Posterior cingulate gyrus (tissue), 11 donors: ENCODE measurements at places on chromosomes 7 and 10.

GRCh38 chr7:107277331-107277730, 108.5 kb downstream of the HBP1 start:
- DNase-seq, result no peak

- DNase-seq, result no peak
Observed at GRCh38 chr7:128849156-128849515, 13.5 kb upstream of the ATP6V1F start.

GRCh38 chr7:422191-422885, 97.3 kb downstream of the PDGFA start:
- DNase-seq, result peak; percentile 76

- DNase-seq, result peak; percentile 37
Observed at GRCh38 chr7:77450613-77451012, 34.5 kb upstream of the GSAP start.

DNA sequence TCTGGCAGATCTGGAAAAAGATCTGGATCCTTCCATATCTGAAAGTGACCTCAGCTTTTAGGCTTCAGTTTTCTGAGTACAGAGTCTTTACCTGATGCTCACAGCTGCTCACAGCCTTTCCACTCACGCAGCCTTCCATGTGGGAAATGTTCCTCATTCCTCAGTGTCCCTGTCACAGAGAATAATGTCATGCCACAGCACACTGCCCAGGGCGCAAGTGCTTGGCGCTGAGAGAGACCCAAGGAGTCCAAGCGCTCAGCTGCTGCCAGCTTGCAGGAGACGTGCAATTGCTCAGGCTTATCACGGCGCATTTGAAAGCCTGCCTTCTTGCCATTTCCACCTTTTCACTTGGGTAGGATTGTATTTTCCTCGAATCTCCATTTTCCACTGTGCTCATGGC, 271.9 kb upstream of the MKI67 start:
- DNase-seq, result no peak

DNA sequence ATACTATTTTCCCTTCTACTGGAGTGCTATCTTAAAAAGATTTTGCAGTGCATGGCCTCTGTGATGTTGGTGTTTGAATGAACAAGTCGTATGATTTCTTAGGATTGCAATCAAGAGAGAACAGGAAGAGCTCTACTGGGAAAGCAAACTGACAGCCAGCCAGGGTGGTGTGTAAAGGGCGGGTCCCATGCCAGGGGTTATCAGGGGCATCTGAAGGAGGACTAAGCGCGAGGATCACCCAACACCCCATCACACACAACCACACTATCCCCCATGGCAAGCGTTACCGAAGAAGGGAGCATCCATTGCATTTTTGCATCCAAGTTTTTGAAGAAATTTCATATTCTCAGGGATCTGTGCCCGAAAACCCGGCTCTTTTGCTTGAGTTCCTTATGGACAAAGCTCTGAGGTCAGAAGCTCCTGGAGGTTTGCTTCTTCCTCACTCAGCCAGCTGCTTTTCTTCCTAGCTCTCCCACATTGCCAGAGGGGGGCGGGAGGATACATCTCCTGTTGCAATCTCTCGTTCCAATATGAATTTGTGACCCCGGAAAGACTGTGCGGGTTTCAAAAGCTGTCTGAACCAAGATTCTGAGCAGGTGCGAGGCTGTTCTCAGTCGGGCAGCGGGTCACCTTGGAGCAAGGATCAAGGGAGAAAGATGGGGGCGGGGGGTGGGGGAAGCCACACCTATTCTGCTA, 5.2 kb downstream of the NEUROD6 start:
- peak; percentile 17 for DNase-seq

GRCh38 chr7:157793973-157794745, 457.4 kb downstream of the DNAJB6 start:
- DNase-seq, result peak; percentile 41

DNA sequence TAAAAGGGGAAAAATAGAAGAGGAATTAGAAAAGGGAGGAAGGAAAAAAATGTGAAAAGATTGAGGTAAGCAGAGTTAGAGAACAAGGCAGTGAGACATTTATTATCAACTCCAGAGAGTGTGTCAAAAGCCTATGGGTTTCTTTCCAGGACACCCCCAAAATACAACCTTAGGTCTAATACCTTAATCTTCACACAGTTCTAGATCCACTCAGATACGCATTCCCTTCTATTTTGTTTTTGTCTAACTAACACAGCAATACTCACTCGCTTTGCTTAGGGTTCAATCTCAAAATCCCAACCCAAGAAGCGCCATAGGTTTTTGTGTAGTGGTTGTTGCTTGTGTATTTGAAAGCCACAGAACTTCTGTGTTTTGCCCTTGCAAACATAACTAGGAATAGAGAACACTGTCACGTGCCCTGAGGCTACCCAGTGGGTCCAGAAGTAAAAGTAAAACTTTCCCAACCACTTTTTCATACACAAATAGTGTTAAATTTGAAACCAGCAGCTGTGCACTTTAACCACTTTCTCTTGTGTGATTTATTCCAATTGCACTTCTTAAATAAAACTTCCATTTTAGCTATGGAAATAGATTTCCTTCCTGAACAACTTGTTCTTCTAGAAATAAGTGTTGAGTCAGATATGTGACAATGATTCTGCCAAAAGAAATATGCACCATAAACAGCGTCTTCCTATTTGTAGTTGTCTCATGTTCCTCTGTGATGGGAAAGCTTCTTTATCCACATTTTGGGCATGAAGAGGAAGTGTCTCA, 414.7 kb upstream of the GHITM start:
- no peak for DNase-seq

DNA sequence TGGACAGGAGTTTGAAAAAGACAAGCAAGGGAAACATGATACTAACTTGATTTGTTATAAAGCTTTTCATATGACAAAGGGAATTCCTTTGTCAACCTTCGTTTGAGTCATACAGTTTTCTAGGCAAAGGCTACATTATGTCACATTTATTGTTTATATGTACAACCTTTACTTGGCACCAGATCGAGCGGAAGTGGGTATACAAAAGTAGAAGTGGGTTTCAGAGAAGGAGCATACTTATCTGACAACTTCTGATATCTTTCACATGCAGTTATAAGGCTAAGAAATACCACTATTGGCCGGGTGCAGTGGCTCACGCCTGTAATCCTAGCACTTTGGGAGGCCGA, 11.0 kb downstream of the STMP1 start:
- no peak for DNase-seq

DNA sequence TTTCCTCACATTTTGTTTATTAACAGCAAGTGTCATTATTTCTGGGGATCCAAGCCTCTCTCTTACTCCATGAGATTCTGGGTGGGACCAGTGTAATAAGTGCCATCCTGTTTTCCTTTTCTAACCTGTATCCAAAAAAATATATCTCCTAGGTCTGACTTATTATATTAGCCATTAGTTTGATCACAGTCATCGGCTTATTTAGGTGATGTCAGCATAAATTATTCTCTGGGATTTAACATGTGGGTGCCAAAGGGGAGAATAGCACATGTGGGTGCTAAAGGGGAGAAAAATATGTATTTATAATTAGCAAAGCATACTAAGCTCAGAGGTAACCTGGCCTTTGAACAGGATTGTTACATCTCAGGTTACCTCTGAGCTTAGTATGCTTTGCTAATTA, 293.8 kb upstream of the SEMA3D start:
- no peak for DNase-seq

GRCh38 chr7:139471740-139472353, 11.6 kb downstream of the KLRG2 start:
- no peak for DNase-seq

DNA sequence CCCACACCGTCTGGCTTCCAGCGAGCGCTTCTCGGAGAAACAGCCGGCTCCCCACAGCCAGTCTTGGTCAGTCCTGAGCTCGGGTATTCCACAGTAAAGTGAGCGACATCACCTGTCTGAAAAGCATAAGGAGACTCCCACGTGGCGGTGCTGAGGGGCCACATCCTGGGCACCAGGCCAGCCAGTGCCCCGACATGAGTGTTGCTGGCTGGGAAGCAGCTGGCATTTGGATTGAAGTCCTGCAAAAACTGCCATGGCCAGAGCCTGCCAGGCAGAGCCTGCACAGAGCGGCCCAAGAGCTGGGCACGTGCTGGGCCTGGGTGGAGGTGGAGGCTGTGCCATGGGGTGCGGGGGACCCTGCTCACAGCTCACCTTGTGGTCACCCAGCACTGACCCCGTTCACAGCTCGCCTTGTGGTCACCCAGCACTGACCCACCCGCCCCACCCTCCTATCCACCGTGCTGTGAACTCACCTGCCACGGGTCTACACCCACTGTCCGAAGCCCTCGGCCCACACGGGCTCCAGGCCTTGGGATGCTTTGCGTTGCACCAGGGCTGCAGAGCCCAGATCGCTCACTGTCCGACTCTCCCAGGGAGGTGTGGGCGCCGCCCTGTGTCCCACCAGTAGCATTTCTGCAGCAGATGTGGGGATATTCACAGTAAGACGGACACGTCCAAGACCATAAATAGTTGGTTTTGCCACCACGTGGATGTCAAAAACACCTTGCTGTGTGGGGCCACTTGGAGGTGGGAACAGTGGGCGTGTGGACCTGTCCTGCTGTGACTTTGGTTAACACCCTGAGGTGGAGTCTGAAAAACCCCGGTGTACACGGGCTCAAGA, 48.8 kb downstream of the PITRM1 start:
- peak; percentile 84 for DNase-seq

- DNase-seq, result no peak
Observed at GRCh38 chr7:21923658-21924057, 22.0 kb downstream of the CDCA7L start.

DNA sequence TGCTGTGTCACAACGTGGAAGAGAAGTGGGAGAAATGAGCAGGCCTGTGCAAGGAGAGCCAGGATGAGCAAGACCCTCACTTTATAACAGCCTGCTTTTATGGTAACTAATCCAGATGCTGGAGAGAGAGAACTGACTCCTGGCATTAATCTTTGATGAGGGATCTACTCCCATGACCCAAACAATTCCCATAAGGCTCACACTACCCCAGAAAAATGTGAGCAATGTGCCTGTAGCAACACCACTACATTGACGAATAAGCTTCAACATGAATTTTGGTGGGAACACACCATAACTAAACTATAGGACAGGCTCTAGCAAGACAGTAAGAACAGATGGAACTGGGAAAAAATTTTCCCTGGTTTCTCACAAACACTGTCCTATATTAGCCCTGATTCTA, 173.6 kb upstream of the PRSS58 start:
- DNase-seq, result no peak

- no peak for DNase-seq
Observed at GRCh38 chr7:155490697-155491628, 33.0 kb downstream of the EN2 start.

- DNase-seq, result no peak
Observed at GRCh38 chr7:112297681-112298080, 91.2 kb downstream of the ZNF277 start.

DNA sequence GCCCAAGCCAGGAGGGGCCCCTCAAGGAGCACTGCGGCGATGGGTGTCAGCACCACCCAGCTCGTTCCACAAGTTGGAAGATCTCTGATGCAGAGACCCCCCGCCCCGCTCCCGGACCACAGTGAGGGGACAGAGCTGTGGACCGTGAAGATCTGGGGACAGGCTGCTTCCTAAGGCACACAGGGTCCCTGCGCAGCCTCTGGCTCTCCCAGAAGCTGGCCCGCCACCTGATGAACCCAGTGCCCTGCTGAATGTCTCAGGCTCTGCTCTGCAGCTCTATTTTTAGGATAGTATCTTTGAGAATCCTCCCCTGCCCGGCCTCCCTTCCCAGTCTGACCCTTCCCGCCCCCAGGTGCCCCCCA, 29.7 kb downstream of the GBX1 start:
- DNase-seq, result no peak

DNA sequence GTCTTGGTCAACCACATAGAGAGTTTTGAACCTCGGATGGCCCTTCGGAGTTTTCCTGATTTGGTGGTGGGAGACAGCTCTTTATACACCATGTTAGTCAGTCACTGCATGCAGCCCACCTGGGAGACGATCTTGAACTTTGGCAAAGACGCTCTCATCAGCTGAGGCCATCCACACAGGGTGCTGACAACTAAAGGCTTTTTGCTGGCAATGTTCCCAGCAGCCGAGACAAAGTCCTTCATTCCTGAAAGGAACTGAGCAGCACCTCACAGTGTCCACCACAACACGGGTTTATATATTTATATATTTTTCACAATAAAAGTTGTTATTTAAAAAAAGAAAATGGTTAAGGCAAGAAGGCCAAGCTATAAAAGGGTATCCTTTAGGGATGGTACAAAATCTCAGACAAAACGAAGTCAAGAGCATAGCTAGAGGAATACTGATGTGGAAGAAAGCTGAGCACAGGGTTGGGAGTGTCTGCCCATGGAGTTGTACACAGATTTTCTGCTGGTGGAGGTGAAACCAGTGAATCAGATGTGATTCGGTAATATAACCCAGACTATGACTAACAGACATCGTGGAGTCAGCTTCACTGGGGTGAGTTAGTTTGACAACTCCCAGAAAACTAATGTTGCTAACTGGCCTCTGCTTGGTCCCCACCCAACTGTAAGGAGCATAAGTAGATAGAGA, 27.4 kb upstream of the CAPZA2 start:
- no peak for DNase-seq

GRCh38 chr7:20193873-20194272, 23.3 kb downstream of the MACC1 start:
- no peak for DNase-seq

DNA sequence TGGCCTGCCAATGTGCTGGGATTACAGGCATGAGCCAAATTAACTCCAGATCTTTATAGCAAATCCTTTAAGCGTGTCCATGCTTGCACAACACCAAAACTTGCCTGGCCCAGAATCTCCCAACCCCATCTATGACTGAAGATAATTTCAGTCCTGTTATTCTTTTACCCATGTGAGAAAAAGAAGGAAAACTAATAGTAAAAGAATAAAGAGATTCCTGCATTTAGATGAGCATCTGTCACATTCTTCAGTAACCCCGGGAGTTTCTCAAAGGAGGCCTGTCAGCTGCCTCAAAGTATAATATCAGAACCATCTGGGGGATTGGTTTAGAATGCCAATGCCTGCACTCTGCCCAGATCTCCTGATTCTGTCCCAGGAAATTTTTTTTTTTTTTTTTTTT, 158.1 kb upstream of the KMT2E start:
- no peak for DNase-seq

DNA sequence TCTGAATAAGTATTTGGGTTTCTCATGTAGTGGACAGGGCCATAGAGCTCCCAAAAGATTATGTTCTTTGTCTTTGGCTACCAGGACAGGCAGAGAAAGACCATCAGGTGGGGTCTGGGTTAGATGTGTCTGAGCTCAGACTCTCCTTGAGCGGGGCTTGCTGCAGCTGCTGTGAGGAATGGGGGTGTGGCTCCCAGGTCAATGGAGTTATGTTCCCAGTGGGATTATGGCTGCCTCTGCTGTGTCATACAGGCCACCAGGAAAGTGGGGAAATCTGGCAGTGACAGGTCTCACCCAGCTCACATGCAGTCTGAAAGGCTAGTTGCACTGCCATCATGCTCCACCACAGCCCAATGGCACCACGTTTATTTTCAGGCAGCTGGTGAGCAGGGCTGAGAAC, 97.0 kb upstream of the FERD3L start:
- DNase-seq, result no peak

DNA sequence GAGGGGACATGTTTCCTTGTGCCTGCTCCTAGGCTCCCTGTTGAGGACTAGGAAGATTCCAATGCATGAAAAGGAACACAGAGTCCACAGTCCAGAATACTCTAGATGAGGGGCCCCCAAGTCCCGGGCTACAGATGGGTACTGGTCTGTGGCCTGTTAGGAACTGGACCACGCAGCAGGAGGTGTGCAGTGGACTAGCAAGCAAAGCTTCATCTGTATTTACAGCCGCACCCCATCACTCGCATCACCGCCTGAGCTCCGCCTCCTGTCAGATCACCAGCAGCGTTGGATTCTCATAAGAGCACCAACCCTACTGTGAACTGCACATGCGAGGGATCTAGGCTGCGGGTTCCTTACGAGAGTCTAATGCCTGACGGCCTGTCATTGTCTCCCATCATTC, 233.0 kb upstream of the MKLN1 start:
- no peak for DNase-seq

GRCh38 chr7:155961241-155962190, 149.3 kb upstream of the SHH start:
- DNase-seq, result peak; percentile 67
